CD8-positive, alpha-beta T cell (primary cell): ENCODE measurements at places on chromosomes 7 and 10.

DNA sequence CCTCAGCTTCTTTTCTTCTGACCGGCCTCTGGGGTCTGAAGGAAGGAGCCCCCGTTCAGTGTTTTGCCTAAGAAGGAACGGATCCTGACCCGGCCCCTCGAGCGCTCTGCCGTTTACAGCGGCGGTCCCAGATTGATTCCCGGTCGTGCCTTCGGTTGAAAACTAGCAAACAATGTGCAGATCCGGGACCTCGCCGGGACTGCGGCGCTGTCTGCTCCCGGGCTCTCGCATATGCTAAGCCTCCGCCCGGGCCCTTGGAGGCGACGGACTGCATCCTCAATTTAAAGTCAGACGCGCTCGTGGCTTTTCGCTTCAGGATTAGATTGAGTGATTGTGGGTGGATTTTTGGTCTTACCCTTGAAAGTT, 559 bp downstream of the DBF4 start:
- DNase-seq = no peak

- DNase-seq = no peak
These were observed 114.6 kb upstream of the AGK start for GRCh38 chr7:141436575-141437075.

GRCh38 chr10:104252368-104252767, 2.3 kb upstream of the GSTO1 start:
- no peak for DNase-seq

- no peak for DNase-seq
These were observed 11.4 kb downstream of the PWWP2B start for GRCh38 chr10:132408367-132408781.

DNA sequence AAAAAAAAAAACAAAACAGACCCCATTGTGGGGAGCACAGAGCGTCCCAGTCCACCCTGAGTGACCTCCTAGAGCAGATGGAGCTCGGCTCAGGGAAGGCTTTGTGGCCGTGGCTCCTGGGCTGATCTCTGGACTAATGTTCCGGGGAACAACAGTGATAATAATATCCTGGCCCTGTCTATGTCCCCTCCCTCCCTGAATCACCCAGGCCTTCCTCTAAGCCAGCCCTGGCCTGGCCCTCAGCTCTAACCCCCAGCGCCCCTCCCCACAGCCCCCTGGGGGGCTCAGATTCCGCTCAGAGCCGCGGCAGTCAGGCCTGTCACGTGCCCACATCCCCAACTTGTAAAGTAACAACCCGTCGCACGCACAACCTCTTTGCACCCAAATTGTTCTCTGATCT, 48.3 kb downstream of the MICALL2 start:
- no peak for DNase-seq

DNA sequence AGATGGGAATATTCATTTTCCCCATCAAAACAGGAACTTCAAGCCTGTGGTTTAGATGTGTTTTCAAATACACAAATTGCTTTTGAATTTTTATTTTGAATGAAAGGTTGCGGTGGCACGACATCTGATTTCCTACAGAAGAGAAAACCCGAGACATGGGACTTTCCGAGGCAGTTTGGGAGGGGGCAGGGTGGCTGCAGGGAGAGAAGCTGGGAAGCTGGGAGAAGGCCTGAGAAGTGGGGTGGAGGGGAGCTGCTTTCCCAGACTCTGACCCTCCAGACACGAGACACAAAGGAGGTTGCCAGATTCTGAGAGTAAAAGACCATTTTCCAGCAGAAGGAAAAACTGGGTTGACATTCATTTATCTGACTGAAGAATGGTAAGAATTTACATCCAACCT, 19.6 kb downstream of the TMEM176A start:
- no peak for DNase-seq

GRCh38 chr7:133007961-133008360, 73.9 kb downstream of the CHCHD3 start:
- DNase-seq = no peak

- DNase-seq = no peak
These were observed 71.5 kb downstream of the AGMO start for GRCh38 chr7:15490291-15490690.

GRCh38 chr10:21617267-21617666, 83.2 kb downstream of the MLLT10 start:
- no peak for DNase-seq

- no peak for DNase-seq
These were observed 165.6 kb downstream of the TPK1 start for GRCh38 chr7:144670218-144670617.

- DNase-seq = no peak
These were observed 84.8 kb upstream of the LRGUK start for GRCh38 chr7:134042307-134042706.

GRCh38 chr7:139452958-139453672, 30.4 kb downstream of the KLRG2 start:
- DNase-seq = no peak

DNA sequence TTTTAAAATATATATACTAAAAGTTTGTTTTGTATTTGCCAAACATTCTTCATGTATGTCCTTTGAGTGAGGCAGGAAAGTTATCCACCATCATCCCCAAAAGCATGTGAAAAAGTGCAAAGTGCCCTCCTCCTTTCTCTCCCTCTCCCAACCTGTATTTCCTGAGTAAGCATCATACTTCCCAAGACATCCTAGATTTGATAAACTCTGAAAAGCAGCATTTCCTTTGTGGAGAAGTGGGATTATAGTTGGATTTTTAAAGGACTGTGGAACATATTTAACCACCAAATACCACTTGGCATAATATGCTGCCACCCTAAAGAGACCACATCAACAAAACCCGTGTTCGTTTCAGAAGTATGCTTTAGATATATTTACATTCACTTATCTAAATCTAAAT, 36.9 kb downstream of the NET1 start:
- no peak for DNase-seq

DNA sequence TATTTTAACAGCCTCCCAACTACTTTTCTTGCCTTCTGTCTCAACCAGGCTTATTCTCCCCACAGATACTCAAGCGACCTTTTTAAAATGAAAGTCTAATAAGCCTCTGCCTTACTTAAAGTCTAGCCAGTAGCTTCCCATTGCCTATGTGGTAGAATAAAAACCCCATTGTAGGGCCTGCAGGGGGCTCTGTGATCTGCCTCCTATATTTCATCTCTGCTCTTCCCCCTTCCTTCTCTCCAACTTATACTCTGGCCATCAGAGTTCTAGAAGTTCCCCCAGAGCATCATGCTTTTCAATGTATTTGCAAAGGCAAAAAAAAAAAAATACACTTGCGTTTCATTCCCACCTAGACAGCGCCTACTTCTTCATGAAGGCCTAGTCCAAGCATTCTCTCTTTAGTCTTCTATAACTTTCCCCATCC, 167.7 kb upstream of the ADO start:
- no peak for DNase-seq

DNA sequence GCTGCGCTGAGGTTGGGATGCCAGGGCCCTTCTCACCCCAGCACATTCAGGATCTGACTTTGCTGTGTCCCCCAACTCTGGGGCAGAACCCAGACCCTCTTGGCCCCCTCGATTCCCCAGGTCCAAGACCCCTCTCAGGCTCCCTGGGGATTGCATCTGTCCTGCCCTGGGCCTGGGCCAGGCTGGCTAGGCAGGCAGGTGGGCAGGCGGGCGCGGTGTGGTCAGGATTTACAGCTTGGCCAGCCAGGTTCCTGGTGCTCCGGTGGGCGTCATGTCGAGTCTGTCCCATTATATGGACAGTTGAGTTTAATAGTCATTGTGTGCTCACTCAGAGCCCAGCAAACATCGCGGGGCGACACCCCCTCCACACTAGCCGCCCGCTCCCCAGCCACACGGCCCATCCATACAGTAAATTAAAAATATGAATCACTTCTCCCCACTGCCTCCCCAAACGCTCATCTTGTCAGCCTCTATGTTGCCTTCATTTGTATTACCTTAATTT, 23.5 kb downstream of the POLL start:
- no peak for DNase-seq

DNA sequence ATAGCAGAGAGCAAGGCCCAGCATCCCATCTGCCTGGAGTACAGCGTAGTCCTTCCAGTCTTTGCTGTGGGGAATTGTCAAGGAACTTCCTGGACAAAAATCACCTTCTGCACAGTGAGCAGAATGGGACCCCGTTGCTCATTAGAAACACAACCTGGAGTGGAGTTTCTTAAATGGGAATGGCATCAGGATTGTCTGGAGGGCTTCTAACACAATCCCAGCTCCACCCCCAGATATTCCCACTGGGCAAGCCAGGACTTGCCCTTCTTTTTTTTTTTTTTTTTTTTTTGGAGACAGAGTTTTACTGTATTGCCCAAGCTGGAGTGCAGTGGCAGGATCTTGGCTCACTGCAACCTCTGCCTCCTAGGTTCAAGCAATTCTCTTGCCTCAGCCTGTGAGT, 356.4 kb downstream of the GALNT17 start:
- DNase-seq = no peak

DNA sequence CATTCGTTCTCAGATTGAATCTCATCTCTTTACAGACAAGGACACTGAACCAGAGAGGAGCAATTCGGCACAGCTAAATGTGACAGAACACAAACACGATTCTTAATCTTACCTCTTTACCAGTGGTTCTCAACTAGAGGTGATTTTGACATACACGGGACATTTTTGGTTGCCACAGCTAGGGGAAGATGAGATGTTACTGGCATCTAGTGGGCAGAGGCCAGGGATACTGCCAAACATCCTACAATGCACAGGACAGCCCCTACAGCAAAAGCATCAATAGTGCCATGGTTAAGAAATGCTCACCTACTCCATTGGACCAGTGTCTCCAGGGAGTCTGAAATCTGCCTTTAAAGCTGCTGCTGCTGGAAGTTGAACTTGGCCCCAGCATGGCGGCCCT, 27.3 kb downstream of the PDE1C start:
- no peak for DNase-seq

- DNase-seq = no peak
These were observed 41.4 kb upstream of the SLC26A5 start for GRCh38 chr7:103487419-103487818.

GRCh38 chr7:90690159-90690858, 94.2 kb downstream of the CDK14 start:
- DNase-seq = no peak

DNA sequence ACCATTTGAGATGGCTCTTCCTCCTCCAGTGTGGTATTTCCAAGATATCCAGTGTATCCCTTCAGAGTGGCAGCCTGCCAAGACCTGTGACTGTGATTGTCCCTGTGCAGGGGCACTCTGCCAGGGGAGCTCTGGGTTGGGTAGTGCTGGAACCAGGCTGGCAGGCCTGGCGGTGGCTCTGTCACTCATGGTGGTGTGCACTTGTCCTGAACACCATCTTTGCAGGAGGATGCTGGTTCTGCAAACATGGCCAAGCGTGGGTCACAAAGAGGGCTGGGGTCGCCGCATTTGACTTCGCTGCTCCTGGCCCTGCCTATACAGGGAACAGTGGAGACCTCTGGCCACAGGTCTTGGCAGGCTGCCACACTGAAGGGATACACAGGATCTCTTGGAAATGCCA, 205.2 kb downstream of the PRPF18 start:
- no peak for DNase-seq

DNA sequence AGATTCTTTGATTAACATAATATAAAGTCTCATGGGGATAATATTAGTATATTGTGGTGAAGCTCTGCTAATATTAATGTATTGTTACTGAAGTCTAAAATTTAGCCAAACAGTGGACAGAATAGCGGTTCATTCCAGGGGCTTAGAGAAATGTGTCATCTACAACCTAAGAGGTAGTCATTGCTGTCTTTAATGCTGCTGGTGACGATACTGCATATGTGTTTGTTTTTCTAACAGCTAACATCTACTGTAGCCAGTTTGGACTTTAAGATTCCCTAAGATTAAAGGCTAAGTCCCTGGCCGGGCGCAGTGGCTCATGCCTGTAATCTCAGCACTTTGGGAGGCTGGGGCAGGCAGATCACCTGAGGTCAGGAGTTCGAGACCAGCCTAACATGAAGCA, 102.0 kb upstream of the SAMD8 start:
- DNase-seq = no peak

DNA sequence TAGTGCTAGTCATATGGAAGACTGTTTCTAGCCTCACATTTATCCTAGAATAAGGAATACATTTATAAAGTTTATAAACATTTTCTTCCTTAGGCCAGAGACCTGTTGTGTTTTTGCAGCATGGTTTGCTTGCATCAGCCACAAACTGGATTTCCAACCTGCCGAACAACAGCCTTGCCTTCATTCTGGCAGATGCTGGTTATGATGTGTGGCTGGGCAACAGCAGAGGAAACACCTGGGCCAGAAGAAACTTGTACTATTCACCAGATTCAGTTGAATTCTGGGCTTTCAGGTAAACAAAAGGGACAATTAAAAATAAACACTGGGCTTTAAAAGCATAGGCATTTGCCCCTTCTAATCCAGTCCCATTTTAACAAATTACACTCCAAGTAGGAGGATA, 4.2 kb downstream of the LIPF start:
- no peak for DNase-seq

DNA sequence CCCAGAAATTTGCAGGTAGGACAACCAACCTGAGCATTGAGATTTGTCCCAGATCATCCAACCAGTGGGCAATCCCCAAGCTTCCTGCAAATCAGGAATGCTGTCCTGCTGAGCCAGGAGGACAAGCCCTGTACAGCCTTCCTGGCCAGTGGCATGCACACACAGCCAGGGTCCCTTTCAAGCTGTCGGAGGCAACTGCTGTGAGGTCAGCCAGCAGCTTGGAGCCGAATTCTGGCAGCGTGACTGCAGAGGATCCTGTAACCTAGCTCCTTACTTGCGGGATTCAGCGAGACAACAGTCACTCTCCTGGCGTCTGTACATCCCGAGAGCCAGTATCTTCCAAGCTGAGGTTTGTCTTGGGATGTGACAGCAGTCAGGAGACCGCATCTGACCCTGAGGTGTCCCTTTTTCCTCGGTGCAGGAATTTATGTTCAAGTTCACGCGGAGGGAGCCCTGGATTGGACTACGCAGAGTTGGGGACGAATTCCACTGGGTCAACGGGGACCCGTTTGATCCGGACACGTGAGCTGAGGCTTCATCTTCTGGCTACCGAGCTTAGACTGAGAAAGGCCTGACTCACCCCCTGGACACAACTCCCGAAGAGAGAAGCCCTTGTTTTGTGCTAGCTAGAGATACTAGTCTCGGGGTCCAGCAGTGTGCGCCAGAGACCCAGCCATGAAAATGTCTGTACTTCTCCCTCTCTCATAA, 18.3 kb downstream of the CLEC2L start:
- DNase-seq = no peak

- DNase-seq = no peak
These were observed 489.8 kb downstream of the NEBL start for GRCh38 chr10:20407357-20407756.

GRCh38 chr10:115572740-115573455, 479.7 kb downstream of the ATRNL1 start:
- DNase-seq = no peak

GRCh38 chr10:88289342-88289741, 293.8 kb downstream of the RNLS start:
- no peak for DNase-seq
